ENCODE measurements at places on chromosomes 6 and 20.

DNA sequence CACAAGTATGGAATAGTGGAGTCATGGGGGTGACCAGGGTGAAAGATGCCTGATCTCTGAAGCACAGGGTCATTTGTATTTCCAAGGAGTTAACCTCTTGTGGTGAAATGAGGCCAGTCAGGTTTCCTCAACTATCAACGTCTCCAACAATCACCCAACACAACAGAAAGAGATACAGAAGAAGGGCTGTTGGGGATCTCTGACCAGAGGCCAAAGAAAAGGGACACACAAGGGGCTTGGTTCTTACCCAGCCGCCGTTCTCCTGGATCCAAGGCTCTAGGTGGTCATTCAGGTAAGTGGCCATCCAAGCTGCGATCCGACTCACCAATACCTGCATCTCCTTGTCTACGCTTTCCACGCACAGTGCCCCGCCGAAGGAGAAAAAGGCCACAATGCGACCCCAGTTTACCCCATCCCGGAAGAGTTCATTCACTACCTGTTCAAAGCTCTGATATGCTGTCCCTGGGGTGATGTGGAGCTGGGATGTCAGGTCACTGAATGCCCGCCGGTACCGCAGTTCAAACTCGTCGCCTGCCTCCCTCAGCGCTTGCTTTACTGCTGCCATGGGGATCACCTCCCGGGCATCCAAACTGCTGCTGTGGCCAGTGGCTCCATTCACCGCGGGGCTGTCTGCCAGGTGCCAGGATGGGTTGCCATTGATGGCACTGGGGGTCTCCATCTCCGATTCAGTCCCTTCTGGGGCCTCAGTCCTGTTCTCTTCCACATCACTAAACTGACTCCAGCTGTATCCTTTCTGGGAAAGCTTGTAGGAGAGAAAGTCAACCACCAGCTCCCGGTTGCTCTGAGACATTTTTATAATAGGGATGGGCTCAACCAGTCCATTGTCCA lies 1.0 kb downstream of the BCL2L1 start:
- DNase-seq: peak; percentile 23

- DNase-seq: no peak
These were observed 28.3 kb downstream of the KCNQ5 start for GRCh38 chr6:72650081-72650745.

- DNase-seq: no peak
These were observed 32.1 kb upstream of the RANBP9 start for GRCh38 chr6:13743736-13744127.

DNA sequence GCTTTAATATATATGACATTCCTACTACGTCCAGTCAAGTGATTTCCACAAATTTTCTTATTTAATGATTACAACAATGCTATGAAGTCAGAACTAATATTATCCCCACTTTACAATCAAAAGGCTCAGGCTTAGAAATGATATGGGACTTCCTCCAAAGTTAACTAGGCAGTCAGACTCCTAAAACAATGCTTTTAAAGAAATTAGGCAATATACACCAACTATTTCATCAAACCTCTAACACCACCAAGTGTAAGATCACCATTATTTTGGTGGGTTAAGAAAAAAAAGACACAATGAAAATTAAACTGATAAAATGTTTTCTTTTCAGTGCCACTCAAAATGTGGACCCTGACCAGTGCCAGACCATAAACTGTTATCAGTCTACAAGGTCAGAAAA lies 256.1 kb upstream of the RUNX2 start:
- no peak for DNase-seq

DNA sequence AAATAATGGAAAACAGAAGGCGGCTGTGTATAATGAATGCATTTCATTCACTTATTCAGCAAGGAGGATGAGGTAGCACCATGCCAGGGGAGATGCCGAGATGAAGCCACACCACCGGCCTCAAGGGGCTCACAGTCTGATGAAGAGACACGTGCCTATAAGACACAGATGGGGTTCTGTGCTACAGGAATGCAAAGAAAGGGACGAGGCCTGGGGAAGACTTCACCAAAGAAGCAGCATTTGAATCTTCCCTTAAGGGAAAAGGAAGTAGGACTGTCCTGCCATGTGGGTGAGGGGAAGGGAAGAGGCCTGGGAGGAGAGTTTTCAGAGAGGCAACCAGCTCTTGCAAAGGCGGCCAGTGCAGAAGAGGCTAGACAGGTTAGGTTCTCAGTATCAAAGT lies 98.9 kb downstream of the PSMG4 start:
- DNase-seq: no peak

- DNase-seq: no peak
These were observed 876.7 kb downstream of the HACE1 start for GRCh38 chr6:103983011-103983410.

DNA sequence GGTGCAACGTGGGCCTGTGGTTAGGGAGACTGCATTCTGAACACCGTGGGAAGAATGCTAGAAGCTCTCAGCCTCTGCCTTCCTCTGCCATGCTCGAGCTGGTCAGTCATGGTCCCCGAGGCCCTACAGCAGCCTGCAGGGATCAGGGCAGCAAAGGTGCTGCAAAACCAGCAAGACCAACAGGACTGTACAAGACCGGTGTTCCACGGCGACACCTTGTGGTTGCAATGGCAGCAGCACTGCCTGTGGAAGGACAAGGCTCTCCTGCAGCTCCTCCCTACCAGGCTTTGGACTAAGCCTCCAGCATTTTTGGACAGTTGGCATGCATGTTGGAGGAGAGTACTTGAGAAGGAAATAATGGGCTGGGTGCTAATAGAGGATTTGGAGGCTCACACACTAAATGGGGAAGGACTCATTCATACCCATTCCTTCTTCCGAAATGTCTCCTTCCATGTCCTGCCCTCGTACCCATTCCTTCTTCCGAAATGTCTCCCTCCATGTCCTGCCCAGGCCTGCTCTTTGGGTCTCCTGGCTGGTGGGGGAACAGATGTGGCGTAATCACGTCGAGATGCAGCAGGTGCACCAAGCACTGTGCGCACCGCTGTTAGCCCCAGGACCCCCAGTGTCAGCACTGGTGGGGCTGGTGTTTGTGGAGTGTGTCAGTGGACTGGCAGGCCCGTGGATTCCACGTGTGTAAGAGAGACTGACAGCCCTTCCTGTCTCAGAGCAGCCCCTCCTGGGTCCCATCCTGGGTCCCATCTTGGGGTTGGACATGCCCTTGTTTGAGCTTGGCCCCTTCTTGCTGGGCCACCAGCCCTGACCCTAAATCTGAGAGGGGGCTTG lies 18.6 kb upstream of the MYT1 start:
- no peak for DNase-seq

DNA sequence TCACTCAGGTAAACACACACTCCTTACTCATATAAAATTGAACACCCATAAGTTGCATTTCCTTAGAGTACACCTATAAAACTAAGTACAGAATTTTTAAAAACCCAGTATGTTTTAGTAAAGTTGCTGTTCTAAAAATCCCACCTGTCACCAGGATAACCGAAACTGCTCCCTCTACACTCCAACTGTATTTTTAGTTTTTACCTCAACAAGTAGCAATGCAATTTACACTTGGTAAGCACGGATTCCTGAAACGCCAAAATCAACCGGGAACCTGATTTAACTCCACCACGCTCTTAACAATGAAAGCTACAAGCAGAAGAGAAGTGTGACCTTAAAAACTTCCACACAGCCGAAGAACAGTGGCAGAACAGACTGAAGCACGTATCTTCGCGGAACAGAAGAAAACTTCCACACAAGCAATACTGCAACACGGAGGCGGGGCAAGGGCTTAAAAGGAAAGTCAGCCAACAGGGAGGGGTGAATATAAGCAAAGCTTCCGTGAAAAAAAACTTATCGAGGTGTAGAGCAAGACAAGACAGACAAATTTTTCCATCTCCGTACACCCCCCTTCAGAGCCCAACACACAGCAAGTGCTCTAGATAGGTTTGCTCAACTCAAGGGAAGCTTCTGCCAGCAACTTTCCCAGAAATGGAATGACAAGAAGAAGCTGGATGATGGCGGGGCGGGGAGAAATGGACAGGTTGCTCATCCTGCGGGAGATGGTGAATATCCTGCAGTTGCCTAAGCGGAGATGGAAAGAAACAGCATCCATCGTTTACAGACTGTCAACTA lies 1.4 kb downstream of the STAU1 start:
- DNase-seq: peak; percentile 72

GRCh38 chr6:20919677-20920385 lies 385.6 kb downstream of the CDKAL1 start:
- no peak for DNase-seq

GRCh38 chr6:156316583-156317125 lies 460.5 kb upstream of the ARID1B start:
- no peak for DNase-seq

GRCh38 chr20:2742934-2743559 lies 50.5 kb downstream of the EBF4 start:
- peak; percentile 96 for DNase-seq

- no peak for DNase-seq
These were observed 247.9 kb downstream of the CDH4 start for GRCh38 chr20:61499859-61500554.

DNA sequence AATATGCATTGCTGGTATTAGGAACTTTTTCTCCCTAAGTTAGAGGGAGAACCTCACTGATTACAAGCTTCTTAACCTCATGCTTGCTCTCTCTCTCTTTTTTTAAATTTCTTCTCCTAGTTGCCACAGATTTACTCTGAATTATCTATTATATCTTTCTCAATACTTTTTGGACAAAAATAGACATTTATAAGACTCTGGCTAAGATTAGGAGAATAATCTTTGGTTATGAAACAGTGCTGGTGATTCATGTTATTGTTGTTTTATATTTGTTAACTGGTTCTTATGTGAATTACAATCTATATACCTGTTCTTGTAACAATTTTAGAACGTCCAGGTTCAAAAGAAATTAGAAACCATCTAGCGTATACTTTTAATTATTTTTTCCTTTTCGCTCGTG lies 187.8 kb downstream of the OGFRL1 start:
- DNase-seq: no peak

DNA sequence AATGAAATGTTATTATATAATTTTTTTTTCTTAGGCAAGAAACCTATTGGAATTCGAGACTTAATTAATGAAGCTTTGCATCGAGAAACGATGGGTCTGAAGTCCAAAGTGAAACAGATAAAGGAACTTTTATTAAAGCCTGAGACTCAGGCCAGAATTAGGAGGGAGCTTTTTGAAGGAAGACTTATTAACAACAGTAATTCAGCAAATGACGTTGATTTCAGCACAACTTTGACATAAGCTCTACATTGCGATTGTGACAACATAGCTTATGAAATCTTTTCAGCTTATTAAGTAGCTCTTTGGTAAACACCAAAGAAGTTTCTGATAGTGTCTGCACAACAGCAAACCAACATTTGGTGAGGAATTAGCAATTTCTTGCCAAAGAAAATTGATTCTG lies 147.1 kb downstream of the AKAP7 start:
- DNase-seq: no peak

DNA sequence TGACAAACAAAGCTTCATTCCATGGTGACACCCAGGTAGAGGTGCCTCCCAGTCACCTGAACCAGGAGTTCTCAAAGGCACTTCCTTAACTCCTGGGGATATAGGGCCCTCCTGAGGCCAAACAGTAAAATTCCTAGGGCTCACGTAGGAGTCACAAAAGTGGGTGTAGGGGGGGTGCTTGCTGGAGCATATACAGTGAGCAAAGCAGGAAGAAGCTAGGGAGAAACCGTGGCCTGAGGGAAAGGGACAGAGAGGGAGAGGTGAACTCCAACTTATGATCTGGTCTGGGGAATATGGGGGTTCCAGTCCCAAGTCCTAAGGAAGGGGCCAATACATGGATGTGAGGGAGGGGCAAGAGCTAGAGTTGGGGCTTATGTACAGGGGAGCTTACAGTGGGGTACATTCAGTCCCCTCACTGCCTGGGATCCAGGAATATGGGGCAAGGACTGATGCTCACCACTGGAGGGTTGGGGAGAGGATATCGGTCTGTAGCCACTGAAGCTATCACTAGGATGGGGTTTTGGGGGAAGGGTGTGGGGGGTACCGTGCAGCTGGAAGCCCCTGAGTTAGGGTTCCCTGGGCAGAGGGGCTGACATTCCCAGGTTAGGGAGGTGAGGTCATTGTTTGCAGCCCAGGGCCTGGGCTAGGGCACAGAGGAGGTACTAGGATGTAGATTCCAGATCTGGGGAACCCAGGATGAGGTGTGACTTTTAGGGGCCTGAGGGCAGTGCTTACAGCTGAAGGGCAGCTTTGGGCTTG lies 950 bp downstream of the PEDS1 start:
- DNase-seq: peak; percentile 63

- DNase-seq: no peak
These were observed 66.3 kb upstream of the DST start for GRCh38 chr6:56708810-56709597.

DNA sequence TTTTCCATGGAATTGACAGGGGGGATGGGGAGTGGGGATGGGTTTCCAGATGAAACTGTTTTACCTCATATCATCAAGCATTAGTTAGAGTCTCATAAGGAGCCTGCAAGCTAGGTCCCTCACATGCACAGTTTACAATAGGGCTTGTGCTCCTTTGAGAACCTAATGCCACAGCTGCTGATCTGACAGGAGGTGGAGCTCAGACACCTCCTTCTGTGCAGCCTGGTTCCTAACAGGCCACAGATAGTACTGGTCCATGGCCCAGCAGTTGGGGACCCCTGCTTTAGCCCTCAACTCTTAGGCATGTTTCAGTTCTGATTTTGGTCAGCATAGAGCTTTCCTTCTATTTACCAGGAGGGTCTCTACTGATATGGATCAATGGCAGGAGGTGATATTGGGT lies 251.6 kb downstream of the LAMA2 start:
- no peak for DNase-seq

GRCh38 chr6:40779409-40779808 lies 192.2 kb upstream of the LRFN2 start:
- no peak for DNase-seq

- DNase-seq: peak; percentile 46
These were observed 64.9 kb upstream of the ARHGAP18 start for GRCh38 chr6:129774697-129775447.

DNA sequence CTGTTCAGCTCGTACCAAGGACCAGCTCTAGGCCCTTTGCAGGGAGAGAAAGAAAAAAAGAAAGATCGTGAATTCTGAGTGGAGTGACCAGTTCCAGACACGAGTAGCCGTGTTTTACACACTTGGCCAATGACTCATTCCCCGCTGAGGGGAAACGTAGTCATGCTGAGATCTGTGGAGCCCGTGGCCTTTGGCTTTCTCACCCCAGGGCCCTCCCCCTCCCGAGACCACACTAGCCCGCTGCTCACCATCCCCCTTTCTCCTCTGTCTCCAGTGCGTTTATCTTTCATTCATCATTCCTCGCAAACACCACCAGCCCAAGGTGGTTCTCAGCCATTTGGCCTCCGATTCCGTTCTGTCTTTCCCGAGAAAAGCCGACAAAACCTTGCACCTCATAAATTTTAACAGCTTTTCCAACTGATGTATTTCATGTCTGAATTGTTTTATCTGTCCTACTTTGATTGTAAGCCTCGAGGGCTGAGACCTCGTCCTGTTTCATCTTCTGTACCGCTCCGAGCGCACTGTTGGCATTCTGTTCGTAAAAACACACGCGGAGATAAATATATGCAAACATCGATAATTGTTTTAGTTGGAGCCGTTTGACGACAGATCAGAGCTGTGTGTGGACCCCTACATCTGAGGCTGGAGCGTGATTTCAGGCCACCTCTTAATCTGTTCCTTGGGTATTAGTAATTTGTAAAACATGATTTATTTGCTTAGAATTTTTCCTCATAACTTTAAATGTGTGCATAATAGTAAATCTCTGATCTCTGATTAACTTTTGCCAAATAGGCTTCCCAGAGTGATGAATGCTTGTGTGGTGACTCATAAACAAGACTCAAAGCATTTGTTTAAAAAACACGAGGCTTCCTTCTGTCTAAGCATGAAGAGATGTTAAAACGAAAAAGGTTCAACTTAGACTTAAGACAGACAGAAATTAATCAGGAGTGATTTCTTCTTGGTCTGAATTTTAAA lies 336.6 kb downstream of the CDH4 start:
- DNase-seq: no peak

GRCh38 chr6:27157459-27158315 lies 89.8 kb upstream of the PRSS16 start:
- peak; percentile 58 for DNase-seq
